ELR (cell line): ENCODE measurements at places on chromosomes 1 and 21.

DNA sequence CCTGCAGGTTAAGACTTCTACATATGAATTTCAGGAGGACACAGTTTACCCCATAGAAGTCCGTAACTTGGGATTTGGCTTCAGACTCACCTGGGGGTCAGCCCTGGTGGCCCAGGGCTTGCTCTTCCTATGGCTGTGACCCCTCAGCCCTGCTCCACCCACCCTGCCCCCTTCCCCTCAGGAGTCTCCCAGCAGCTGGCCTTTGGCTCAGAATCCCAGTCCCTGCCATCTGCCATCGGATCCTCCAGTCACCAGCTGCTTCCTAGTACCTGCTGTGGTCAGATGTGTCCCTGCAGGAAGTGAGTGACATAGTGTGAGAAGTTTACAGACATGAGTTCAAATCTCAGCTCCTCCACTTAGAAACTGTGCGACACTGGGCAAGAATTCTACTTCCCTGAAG, 332.6 kb downstream of the NPHP4 start:
- no peak for DNase-seq

- DNase-seq = peak; percentile 81
These were observed 59.9 kb upstream of the ZSWIM5 start for GRCh38 chr1:45266151-45266801.

DNA sequence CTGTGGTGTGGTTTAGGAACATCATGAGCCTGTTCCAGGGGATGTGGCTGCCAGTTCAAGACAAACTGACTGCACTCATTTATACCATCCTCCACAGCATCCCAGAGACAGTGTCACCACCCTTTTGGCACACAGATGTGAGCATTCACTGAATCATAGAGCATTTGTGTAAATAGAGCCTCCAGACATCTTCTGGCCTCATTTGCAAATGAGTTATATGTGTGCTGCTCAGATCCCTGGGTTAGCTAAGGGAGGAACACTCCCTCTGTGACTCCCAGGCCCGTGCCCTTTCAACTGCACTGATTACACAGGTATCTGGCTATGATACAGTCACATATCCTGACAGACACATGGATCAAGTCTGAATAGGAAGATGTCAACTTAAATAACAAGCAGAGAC, 351.5 kb upstream of the PLD5 start:
- no peak for DNase-seq

- DNase-seq = no peak
These were observed 107.0 kb upstream of the KRTAP19-8 start for GRCh38 chr21:31145274-31145673.

DNA sequence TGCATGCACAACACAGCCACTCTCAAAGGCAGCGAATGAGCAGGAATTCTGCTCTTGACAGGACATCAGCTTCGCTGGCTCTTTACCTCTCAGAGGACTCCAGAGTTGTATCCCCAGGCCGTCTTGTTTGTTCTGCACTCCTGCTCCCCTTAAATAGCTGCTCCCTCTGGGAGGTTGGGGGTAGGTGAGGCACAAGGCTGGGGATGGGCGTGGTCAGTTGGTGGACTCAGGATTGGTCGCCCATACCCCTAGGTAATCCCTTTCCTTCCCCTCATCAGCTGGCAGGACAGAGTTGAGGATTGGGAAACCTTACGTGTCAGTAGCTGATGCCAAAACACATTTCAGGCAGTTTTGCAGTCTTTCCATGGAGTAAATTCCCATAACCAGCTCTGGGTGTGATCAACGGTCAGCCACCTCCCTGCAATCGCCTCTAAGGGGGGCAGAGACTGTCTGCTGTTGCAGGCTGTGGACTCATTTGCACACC, at the start of gene PLA2G2A:
Gene PLA2G2A (minus strand): TSS at position 125 of the 484 bp plus-strand sequence. CDS start 845 bp downstream, outside the sequence.
- no peak for DNase-seq

DNA sequence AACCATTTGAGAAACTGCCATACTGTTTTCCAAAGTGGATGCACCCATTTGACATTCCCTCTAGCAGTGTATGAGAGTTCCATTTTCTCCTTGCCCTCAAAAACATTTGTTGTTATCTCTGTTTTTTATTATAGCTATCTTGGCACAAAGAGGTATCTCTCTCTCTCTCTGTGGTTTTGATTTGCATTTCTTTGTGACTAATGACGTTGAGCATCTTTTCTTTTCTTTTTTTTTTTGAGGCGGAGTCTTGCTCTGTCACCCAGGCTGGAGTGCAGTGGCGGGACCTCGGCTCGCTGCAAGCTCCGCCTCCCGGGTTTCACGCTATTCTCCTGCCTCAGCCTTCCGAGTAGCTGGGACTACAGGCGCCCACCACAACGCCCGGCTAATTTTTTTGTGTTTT, 17.4 kb upstream of the ZMYM6 start:
- DNase-seq = peak; percentile 69

DNA sequence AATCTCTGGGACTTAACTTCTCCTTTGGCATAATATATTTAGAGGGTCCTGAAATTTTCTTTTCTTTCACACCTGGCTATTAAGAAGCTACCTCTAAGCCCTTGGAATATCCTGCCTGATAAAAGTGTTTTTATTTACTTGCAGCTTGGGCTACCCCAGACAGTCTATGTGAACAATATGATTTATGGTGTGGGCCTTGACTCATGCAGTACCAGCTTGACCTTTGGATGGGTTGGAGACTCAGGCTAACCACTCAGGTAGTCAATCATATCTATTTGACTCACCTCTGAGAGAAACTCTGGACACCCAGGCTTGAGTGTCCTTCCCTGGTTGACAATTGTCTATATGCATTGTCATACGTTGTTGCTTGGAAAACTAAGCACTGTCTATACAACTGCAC, 13.4 kb upstream of the PGBD2 start:
- DNase-seq = no peak

DNA sequence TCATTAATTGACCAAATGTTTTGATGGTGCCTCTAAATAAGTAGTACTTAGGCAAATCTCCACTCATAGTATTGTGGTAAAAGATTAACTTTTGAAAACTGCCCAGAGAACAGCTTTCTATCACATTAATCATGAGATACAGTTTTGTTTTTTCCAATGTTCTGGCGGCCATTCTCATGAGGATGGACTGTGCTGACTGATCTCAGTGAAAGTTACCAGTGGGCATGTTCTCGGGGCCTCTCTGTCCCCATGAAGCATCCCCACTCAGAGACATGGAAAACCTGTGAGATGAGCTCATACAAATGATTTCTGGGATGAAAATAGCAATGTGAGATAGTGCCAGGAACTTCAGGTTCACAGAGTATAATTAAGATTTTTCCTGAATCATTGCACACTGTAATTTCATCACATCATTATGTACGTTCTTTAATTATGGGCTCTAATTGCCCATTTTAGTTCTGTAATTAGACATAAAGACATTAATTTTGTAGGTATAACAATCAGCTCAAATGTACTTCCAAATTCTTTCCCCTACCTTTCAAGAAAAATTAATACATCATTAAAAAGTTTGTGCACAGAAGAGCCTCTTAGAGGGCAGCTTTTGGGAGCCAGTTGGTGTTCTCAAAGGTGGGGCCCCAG, 40.5 kb downstream of the DDR2 start:
- no peak for DNase-seq

DNA sequence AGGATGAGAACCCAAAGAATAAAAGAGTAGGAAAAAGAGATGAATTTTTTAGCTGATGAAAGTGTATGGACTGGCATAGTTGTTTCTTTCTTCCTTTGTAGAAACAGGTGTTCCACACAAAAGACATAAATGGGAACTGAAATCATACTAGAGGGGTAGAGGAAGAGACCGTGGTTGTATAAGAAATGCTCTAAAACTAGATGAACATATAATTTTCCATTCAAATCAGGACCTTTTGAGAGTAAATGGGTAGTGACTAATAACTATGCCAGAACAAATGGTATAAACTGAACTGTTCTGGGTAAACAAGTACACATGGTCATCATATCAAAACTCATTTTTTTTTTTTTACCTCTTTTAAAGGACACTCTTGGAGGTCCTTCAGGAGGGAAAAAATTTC, 344.2 kb downstream of the VAV3 start:
- no peak for DNase-seq

- DNase-seq = peak; percentile 78
These were observed 48.5 kb upstream of the S1PR1 start for GRCh38 chr1:101188331-101188730.

GRCh38 chr1:44881011-44881632, 38.1 kb upstream of the PTCH2 start:
- peak; percentile 48 for DNase-seq

GRCh38 chr1:45789601-45790000, 13.8 kb upstream of the MAST2 start:
- DNase-seq = no peak

DNA sequence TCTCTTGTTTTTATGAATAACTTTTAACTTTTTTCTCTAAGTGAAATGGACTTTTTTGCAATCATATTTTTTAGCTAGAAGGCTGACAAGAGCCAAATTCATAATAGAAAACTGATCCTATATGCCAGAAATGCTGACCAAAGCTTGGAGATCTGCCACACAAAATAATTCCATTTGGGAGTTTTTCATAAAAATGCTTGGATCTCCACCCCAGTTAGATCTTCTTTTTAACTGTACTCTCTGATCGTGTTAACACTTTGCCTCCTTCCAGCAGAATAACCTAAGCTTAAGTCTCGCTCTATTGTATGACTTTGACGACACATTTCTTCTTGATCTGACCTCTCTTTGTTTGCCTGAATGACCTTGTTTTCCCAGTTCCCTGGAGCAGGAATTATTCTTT, 16.8 kb downstream of the FLG2 start:
- DNase-seq = no peak

DNA sequence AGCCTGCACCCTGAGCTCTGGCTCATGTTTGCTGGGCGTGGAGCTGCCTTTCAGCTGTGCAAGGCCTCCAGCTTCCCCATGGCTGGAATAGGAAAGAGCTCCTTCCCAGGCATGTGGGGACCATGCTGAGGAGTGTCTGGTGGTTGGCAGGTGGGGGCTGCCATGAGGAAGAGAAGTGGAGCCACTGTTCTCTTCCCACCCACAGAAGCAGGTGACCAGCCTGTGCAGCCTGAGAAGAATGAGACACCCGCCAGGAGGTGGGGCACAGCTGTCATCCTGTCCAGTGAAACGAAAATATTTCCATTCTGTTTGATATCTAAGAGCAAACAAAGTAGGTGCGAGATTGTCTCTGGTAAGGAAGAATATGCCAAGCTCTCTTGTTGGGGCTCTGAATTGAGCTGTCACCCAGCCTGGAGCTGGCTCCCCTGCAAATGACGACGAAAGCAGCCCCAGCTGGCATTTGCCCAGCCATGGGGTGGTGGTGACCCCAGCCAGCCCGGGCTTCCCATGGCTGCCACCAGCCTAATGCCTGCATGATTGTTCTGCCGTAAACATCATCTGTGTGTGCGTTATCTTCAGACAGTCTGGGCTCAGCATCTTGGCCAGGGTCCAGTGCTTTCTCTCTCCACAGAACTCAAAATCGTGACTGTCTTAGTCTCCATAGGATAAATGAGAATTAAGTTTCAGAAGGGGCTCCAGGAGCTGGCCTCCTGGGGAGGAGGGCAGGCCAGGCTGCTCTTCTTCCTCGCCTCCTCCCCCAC, 429.8 kb upstream of the VAMP3 start:
- DNase-seq = no peak

DNA sequence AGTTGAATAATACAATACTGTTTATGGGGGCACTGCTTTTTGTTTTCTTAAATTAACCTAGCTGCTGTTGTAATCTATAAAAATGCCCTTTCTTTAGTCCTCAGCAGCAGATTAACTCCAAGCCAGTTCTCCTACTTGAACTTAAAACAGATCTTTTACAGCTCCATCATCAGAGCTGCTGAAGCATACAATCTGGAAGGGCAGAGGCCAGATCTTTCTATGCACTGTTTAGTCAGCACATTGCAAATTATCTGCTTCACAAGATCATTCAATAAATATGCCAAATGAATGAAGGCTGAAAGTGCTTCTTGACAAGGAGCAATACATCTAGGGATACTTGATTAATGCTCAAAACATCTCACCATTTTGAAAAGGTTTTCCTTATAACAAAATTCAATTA, 115.8 kb downstream of the PLPPR5 start:
- DNase-seq = no peak

GRCh38 chr1:236759252-236759859, 35.7 kb upstream of the MTR start:
- DNase-seq = peak; percentile 61

DNA sequence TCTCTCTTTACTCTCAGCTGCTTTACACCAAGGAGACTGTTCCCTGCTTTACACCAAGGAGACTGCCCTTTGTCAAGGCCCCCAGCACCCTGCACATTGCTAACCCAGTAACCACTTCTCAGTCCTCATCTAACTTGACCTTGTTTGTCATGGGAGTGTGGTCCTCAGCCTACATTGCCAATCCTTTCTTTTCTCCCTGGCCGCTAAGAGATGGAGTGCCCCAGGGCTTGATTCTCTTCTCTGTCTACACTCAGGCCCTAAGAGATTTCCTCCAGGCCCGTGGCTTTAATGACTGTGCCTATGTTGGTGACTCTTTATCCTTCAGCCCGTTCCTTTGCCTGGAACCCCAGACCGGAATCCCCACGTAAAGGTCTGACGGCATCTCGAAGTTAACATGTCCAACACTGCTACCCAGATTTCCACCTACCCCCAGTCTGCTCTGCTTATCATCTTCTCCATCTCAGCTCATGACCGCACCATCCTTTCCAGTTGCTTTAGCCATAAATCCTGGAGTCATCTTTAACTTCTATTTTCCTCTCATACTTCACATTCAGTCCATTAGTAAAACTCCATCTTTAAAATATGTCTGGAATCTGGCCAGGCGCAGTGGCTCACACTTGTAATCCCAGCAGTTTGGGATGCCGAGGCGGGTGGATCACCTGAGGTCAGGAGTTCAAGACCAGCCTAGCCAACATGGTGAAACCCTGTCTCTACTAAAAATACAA, 9.5 kb upstream of the SEMA4A start:
- DNase-seq = peak; percentile 69

DNA sequence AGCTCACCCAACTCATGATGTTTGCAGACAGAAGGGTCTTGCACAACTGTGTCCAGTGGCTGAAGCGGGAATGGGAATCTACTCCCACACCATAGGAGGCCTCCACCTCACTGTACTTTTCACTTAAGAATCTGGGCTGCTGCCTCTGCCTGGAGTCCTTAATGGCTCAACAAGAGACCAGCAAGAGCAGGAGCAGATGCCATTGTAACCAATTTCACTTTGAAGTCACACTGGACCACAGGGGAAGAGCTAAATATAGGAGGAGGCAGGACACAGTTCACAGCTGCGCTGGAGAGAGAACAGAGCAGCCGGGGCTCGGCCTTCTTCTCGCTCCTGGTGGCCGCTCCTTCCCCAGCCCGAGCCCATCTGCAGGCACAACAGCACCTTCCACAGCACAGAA, 120.4 kb downstream of the SIPA1L2 start:
- no peak for DNase-seq

GRCh38 chr1:184296466-184297243, 90.2 kb upstream of the C1orf21 start:
- DNase-seq = peak; percentile 65

GRCh38 chr21:41095983-41096382, 72.0 kb upstream of the BACE2 start:
- DNase-seq = no peak

DNA sequence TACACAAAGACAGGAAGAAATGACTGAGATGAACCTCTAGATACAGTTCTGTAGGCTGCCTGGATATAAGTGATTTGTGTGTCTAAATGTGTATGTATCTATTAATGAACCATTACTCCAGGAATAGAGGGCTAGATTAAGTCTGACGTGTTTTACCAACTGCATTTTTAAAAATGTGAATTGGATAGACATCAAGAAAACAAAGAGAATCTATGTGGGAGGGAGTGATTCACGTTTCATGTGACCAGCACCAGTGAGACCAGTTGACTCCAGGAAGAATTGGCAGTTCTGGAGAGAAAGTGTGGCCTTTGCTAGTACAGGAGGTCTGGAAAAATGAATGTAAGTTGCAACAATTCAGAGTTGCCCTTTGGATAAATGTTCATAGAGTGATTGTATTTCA, 53.4 kb upstream of the RGS21 start:
- peak; percentile 66 for DNase-seq

GRCh38 chr1:31548534-31548906, 27.8 kb upstream of the TINAGL1 start:
- DNase-seq = no peak
